Activated naive CD8-positive, alpha-beta T cell treated with anti-CD3 and anti-CD28 coated beads, Interleukin-2, amount 10 ng/mL, durations not matched to agents 7 days and 5 days (primary cell): ENCODE measurements at places on chromosomes 3 and 15. TPM values are rescaled to one million over a fixed set of nuclear protein-coding genes. Genes with fewer than 3 reads are reported as not detected.

GRCh38 chr3:52182196-52182595 is 15.8 kb upstream of the ALAS1 start:
- no peak overlapping the region for H3K4me3 ChIP-seq
- no peak overlapping the region for H3K27ac ChIP-seq
- H3K27me3 ChIP-seq, result peaks cover 11% of the 10 kb centered on the region
- no peaks in the 10 kb centered on the region for H3K36me3 ChIP-seq

Gene NR2E3
- total RNA-seq, result not detected

DNA sequence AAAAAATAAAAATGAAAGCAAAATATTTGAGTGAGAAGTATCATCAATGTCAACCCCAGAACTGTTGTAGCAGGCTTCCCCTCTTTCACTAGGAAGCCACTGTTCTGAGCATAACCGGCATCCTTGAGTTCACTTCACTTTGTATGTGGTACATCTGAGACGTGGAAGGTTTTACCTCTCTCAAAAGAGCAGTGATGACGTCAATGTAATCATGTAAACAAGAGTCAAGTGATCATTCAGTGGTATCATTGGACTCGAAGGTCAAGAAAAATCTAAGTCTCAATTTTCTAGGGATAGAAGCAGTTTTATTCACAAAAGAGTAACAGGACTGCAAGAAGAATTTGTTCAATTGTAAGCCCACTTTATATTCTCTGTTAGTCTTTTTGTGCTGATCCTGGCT is 339.8 kb upstream of the THRB start:
- H3K27me3 ChIP-seq, result peaks cover 18% of the 10 kb centered on the region
- no peaks in the 10 kb centered on the region for H3K36me3 ChIP-seq
- H3K4me1 ChIP-seq, result no peaks in the 10 kb centered on the region
- H3K27ac ChIP-seq, result no peak overlapping the region

DNA sequence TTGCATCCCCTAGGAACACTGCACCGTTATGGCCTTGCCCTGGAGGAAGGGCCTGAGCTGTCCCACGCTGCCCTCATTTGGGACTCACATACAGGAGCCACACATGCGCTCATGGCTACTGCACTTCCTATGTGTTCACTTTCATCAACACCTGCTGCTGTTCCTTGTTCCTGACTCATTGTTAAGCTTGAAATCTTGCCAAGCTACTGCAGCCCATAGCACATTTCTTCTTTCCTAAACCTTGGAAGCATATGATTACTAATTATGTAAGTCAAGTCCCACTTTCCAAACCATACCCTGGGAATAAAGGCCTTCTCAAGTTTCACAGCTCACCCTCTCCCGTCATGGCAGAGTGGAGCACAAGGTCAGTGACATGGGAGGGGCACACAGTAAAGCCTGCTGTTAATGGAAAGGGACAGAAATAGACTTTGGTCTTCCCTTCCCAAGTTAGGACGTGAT is 307.9 kb downstream of the CLSTN2 start:
- H3K4me3 ChIP-seq, result no peak overlapping the region
- H3K36me3 ChIP-seq, result no peaks in the 10 kb centered on the region
- no peak overlapping the region for H3K27ac ChIP-seq
- DNase-seq, result no peak

Gene CLSTN2
- total RNA-seq, result not detected

GRCh38 chr3:56303487-56303886 is 164.8 kb downstream of the ERC2 start:
- no peak overlapping the region for H3K4me3 ChIP-seq
- H3K36me3 ChIP-seq, result no peaks in the 10 kb centered on the region

- peaks cover 18% of the 10 kb centered on the region for H3K4me1 ChIP-seq
- H3K27me3 ChIP-seq, result no peaks in the 10 kb centered on the region
- no peak overlapping the region for H3K4me3 ChIP-seq
Observed at GRCh38 chr3:132435911-132436425, 18.7 kb downstream of the DNAJC13 start.

- no peaks in the 10 kb centered on the region for H3K36me3 ChIP-seq
- peaks cover 4% of the 10 kb centered on the region for H3K27me3 ChIP-seq
- H3K4me3 ChIP-seq, result no peak overlapping the region
- no peak overlapping the region for H3K27ac ChIP-seq
- no peak for DNase-seq
Observed at GRCh38 chr3:140290105-140290504, 355.1 kb downstream of the CLSTN2 start.
